ENCODE measurements at places on chromosomes 2 and 18.

DNA sequence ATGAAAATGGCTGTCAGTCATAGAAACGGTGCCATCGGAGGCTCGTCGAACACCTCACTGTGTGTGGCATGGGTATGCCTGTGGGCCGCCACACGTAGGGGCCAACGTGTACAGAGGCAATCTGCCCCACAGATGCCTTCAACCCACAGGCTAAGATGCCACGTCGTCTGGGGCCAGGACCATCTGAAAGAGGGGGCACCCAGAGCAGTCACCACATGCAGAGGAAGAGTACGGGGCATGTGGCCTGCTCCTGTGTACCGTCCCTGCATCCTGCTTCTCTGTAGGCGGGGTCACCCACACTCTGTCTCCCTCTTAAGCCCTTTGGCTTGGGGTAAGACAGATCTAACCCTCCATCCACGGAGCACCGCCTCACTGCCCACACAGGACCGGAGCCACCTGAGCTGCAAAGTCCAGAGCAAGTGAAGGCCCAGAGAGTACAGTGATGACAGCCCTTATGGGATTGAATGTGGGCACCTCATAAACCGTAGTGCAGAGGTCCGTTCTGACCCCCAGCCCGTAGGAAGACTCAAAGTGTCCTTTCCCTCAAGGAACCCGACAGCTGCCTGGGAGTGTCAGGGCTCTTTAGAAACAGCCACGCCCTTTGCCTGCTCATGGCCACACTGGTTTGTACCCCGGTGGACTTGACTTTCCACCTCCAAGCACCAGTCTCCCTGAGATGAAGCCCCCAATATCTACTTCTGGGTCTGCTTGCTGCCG is 66.2 kb downstream of the TWIST2 start:
- DNase-seq = no peak

DNA sequence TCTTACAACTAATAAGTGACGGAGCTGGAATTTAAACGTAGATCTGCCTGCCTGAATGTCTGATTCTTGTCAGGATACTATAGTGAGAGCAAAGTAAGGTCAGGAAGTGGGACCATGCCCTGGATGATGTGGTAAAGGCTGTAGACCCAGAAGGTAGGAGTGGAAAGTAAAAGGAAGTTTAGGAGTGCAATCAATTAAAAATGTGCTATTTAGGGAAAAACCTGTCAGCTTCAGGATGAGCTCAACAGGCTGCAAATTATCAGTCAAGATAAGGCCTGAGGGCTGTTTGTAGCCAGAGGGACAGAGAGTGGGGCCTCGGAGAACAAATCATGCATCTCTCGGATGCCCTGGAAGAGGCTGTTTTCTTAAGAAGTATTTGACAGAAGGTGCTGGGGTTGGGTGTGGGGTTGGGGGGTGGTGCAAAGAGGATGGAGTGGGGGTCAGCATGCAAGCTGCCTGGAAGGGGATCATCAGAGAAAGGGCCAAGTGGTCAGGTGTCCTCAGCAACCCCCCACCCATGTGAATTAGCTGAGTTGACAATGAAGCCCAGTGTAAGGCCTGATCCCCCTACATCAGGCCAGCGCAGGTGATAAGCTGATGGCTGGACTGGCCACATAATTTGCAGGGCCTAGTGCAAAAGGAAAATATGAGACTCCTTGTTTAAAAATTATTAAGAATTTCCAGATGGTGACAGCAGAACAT is 53.2 kb upstream of the MAPRE3 start:
- no peak for DNase-seq

GRCh38 chr18:76558881-76559667 is 64.0 kb upstream of the ZNF516 start:
- DNase-seq = no peak

- no peak for DNase-seq
These were observed 82.6 kb upstream of the ST3GAL5 start for GRCh38 chr2:85971366-85971765.

DNA sequence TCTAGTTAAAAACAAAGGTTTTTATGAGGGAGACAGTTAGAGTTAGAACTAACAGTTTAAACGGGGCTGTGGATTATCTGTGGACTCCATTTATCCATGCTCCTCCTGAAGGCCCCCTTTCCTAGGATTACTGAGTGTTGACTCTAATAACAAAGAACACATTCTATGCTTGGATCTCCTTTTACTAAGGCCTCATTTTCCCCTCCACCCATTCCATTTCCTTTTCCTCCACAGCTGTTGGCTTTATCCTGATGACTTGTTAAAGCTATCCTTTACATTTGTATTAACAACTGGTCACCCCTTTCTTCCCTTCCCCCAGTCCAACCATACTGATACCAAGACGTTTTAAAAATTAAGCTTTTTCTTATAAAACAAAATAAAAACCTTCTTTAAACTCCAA is 220.6 kb downstream of the SRBD1 start:
- DNase-seq = no peak

DNA sequence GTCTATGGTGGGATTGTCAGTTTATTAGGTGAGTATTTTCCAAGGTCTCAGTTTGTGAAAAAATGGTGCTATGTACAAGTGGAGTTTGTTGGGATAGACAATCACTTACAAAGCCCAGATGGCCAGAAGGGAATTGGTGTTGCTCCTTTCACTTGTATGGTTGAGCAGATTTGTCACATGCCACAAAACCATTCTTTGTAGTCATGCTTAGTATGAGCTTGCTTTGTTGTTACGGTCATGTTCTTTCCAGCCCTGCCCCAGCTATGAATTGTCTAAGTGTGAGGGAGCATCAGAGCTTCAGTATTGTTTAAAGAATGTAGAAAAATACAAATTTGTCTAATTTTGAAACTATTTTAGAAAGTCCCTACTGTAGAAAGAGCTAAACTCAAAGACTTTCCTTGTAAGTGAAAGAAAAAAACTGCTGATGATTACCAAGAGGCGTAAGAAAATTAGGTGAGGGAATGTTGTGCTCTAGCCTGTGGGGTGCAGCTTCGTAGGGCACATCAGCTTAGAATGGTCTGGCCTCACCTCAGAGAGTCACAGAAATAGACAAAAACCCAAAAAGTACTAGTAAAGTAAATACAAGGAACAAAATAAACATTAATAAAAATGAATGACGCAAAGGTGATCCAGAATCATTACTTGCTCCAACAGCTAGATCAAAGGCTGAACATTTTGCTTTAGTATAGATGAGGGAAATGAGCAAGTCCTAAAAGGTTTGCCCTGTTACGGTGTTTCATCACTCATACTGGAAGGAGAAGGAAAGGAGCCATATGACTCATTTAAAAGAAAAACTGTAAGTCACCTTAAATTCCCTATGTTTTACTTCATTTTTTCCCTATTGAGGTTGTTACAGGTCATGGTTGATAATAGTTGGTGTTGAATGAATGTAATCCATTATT is 9.2 kb downstream of the TGIF1 start:
- no peak for DNase-seq

DNA sequence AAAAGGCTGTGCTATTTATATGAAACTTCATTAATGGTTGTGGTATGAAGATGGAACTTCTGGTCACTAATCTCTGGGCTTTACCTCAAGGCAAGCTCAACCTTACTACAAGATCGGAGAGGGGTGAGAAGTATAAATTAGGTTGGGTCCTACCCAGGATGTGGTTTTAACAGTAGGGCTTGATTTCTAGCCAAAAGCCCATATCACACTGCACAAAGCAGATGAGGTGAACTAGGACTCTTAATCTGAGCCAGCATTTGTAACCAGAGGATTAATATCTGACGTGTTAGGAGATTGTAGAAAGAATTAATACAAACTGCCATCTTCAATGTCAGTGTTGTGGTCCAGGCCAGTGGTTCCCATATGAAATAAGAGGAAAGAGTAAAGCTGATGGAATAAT is 86.4 kb upstream of the RGPD4 start:
- no peak for DNase-seq

GRCh38 chr18:74507927-74508326 is 11.8 kb downstream of the CNDP2 start:
- no peak for DNase-seq

DNA sequence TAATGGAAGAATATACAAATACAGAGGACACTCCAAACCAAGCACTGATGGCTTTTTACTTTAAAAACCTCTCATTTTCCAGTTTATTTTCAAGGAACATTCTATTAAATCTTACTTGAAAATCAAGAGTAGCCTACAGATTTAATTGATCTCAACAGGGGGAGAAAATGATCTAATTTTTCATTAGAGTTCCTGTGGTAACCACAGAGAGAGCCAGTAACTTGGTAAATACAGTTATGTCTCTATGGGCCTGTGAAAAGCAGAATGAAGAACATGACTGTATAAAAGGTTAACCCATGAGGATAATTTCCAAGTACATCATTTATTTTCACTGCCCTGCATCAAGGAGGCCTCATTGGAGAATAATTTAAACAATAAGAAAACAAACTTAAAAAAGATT is 39.8 kb upstream of the ITPRID2 start:
- DNase-seq = no peak

- DNase-seq = no peak
These were observed 245.8 kb downstream of the EIPR1 start for GRCh38 chr2:3131636-3132326.

- no peak for DNase-seq
These were observed 83.9 kb downstream of the APOB start for GRCh38 chr2:20960003-20960402.

DNA sequence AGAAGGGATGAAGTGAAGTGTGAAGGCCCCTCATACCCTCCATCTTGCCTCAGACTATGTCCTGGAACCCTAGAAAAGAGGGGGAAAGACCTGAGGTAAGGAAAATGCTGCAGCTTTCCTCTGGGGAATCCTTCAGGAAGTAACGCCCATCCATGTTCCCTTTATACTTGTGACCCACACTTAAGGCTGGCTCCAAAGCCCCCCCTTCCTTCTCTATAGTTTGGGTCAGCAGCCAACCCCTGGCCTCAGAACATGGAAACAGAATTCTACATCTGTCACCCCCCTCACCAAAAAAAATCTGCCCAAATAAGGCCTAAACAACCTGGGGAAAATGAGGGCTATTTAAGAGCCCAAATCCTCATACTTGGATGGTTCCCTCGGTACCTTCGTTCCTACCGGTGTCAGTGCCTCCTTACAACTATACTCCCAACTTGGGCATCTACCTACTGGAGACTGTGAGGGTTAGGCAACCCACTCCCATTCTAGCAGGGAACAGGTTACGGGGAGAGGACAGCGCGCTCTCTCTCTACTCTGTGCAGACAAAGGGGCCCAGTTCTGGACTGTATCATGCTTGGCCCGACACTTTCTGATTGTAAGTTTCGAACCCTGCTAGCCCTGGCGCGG is 689 bp downstream of the OST4 start:
- no peak for DNase-seq

GRCh38 chr2:31002537-31003150 is 135.6 kb downstream of the GALNT14 start:
- no peak for DNase-seq

DNA sequence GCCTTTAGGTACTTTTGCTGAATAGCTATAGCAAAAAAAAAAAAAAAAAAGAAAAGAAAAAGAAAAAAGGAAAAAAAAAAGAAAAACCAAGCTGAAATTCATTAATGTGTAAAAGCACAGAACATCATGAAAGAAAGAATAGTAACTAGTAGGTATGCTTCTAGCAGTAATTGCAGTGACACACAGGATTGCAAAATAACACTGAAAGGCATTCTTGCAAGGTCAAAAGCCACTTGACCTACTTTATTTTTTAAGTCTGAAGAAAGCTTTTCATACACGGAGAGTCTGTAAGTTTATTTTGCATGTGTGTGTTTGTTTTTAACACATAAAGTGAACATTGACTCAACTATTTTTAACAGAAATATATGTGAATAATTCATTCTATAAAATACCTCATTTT is 54.4 kb downstream of the DOK6 start:
- no peak for DNase-seq

DNA sequence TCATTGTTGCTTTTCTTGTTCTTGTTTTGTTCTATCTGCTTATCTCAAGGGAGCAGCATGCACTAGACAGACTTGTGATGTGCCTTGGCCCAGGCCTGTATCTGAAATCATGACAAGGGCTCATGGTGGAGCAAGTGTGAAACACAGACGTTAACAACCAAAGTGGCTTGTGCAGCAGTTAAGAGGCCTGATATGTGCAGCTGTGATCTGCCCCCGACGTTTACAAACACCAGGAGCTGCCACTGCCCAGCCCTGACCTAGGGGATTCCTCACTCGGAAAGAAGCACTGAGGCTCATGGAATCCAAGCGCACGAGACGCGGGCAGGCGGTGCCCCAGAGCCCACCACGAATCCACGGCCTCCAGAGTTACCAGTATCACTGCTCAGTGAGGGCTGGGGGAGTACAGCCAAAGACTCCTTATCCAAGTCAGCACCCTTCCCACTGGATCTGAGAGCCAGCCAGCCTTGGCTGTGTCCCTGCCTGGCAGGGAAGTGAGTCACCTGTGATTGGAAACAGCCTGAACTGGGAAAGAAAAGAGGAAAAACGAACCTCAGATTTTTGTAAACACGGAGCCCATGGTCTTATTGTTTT is 62.3 kb upstream of the SNTG2 start:
- DNase-seq = no peak

- no peak for DNase-seq
These were observed 104.2 kb downstream of the TPGS2 start for GRCh38 chr18:36724591-36725001.

GRCh38 chr2:62415019-62415431 is 91.0 kb downstream of the TMEM17 start:
- peak; percentile 54 for DNase-seq

DNA sequence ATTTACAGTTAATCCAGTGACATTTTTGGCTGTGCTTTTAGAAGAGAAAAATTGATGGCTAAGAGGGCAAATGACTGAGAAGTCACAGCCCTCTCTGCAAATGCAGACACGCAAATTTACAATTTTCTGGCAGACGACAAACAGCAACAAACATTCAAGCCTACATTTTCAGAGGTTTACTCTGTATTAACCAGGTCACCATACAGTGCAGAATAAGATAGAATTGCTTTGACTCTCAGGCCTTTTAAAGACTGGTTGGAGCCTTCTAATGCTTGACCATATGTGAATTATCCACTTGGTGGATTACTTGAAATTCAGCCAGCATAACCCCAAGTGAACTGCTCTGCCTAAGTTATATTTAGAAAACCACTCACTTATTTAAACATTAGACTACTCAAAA is 280.9 kb upstream of the STON1 start:
- DNase-seq = no peak

- DNase-seq = no peak
These were observed 3.9 kb downstream of the SLC35F6 start for GRCh38 chr2:26767894-26768487.

Data from GM06990 (cell line).